ENCODE measurements at places on chromosomes 13 and 19. TPM values are rescaled to one million over a fixed set of nuclear protein-coding genes. Genes with fewer than 3 reads are reported as not detected.

CALM3 gene
- total RNA-seq: 413 TPM

SMAD9 gene
- total RNA-seq: 0.80 TPM

ZNF490 gene
- 5.2 TPM for total RNA-seq

FXYD3 gene
- not detected for total RNA-seq

CYP4F2 gene
- not detected for total RNA-seq

FARSA gene
- total RNA-seq: 116 TPM

SIGLEC5 gene
- total RNA-seq: not detected

GRCh38 chr13:102799426-102800144 is 666 bp downstream of the BIVM start:
- peak; percentile 61 for DNase-seq

GRCh38 chr19:3849092-3849491 is 19.7 kb downstream of the ZFR2 start:
- DNase-seq: no peak

DNA sequence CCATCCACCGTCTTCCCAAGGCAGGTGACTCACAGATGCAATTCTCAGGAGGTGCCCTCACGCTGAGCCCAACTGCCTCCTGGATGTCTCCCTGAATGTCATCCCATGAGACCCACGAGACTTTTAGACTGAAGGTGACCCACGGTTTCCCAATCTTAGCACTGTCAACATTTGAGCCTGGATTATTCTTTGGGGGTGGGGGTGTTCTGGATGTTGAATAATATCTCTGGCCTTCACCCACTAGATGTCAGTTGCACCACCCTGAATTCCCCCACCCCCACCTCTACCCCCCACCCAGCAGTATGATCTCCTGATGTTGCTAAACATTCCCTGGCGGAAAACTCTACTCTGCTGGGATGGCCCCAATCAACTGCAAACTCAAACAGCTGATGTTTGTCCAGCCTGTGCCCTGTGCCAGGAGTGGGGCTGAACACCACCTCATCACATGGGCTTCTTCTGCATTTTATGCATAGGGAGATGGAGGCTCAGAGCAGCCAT is 2.2 kb upstream of the CYP4F22 start:
- no peak for DNase-seq

DNA sequence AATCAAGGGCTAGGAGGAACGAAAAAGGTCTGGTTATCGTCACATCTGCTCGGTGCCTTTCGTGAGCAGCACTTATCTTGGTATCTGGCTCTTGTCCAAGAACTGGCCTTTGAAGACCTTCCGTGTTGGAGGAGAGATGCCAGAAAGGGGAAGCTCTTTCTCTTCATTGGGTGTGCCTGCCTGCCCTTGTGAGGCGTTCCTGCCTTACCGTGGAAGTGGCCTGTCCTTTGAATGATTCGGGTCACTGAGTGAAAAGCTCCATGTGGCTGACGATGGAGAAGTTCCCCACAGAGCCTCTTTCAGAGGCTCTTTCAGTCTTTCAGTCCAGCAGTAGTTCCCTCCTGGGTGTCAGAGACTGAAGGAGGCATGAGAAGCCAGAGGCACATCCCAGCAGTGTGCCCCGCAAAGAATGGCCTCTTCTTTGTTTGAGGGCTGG is 121.5 kb upstream of the SLC10A2 start:
- no peak for DNase-seq

DNA sequence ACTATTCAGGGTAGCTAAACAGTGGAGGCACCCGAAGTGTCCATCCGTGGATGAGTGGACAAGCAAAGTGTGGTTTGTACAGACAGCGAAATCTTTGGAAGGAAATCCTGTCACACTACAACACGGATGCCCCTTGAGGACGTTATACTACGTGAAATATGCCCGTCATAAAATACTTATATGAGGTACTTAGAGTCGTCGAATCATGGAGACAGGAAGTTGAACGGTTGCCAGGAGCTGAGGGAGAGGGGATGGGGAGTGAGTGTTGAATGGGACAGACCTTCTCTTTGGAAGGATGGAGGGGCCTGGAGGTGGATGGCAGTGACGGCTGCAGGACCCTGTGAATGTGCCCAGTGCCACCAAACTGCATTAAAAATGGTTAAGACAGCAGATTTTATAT is 11.6 kb downstream of the ATP4B start:
- DNase-seq: no peak

DNA sequence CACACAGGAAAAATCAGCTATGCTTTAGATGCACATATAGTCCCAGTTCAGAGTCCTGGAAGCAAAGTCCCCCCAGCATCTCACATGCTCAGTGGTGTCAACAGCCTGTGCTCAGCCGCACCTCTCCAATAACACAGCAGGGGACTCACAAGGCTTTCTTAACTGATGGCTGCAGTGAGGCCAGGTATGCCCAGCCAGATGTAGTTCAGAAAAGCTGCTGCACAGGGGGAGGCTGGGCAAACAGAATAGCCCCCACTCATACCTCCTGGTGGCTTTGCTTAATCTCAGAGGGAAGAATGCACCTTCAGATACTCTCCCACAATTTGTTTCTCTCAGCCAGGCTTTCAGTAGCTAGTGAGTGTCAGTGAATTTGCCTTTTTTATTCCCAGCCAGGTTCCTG is 33.4 kb downstream of the FAM124A start:
- no peak for DNase-seq

DNA sequence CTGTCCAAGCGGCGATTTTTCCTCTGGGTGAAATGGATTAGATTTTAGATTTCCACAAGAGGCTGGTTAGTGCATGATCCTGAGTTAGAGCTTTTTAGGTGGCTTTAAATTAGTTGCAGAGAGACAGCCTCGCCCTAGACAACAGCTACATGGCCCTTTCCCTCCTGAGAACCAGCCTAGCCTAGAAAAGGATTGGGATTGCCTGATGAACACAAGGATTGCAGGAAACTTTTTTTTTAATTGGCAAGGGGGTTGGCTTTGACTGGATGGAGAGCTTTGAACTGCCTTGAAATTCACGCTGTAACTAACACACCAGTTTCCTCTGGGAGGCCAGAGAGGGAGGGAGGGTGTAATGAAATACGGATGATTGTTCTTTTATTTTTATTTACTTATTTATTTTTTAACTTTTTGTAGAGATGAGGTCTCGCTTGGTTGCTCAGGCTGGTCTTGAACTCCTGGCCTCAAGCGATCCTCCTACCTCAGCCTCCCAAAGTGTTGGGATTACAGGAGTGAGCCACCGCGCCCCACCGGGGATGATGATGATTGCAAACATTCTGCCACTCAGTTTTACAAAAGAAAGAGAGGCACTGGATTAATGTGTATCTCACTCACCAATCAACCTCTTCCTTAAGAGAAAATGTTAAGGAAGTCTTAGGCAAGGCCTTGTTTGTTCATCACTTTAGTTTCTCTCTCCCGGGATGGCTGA is 1.9 kb downstream of the LDLR start:
- DNase-seq: no peak

- no peak for DNase-seq
These were observed 58.0 kb downstream of the TBC1D4 start for GRCh38 chr13:75423946-75424345.

Data from activated naive CD4-positive, alpha-beta T cell treated with anti-CD3 and anti-CD28 coated beads, Interleukin-2, amount 50 U/mL, for 72 hours (primary cell).